Stimulated activated CD8-positive, alpha-beta memory T cell treated with anti-CD3 and anti-CD28 coated beads, Interleukin-4, amount 100 ng/mL, for 1 hour (primary cell): ENCODE measurements at places on chromosomes 13 and 19.

GRCh38 chr19:4971424-4971793 lies 2.5 kb downstream of the KDM4B start:
- no peak for DNase-seq

DNA sequence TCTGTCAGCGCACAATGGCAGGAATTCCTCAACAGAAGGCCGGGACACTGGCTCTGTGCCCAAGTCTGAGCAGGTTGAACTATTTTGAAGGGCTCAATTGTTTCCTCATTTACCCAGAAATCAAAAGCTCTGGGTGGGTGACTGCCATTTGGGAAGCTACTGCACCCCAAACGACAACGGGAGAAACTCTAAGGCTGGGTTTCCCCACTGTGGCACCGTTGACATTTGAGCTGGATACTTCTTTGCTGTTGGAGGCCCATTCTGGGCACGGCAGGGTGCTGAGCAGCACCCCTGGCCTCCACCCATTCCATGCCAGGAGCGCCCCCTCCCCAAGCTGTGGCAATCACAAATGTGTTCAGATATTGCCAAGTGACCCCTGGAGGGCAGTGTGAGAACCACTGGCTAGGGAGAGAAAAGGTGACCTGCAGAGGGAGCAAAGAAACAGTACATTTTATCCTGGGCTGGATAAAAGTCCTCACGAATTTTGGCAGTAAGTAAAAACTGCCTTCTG lies 62.5 kb downstream of the RFX2 start:
- DNase-seq: no peak

- no peak for DNase-seq
Measured at GRCh38 chr13:40974460-40975407, 44.4 kb downstream of the ELF1 start.

DNA sequence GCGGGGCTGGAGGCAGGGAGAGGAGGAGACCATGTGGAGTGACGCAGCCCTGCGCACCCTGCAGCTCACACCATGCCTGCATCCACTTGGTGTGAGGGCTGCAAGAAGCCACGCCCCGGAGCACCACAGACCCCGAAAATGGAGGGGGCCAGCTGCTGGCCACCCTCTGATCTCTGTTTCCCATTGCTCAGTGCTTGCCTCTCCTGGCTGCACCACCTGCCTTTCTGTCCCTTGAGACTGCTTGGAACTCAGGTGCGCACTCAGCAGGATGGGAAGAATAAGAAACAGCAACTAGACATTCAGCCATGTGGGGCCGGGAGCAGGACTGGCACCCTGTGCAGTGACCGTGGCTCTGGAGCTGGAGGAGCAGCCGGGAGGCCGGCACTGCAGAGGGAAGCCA lies 64.0 kb downstream of the ANKRD10 start:
- no peak for DNase-seq

DNA sequence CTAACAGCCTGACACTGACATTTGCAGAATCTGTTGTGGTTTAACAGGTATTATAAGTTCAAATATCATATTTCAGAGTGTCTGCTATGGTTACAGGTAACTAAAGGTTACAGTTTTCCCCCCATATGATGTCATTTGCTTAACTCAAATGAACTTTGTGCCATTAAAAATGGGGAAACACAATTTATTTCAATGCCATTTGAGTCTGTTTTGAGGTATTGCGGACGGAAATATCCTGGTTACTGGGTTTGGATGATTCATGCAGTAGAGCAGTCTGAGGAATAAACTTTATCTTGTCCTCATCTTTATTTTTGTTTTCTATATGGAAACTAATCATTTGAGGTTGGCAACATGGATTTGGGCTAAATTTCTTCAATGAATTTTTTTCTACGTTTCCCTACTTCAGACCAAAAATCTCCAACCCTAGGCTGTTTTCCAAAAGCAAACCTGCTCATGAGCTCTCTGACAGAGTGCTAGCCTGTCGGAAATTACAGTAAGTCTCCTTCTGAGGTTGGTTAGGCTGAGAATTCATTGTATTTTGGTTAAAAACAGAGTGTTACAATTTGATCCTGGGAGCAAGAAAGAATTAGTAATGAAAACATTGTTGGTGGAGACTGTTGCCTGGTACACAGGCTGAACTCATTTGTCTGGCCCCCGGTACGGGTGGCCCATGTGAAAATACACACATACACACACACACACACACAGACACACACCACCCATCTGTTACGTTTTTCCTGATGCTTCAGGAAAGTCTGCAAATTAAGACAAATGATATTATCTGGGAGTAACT lies 66.1 kb downstream of the AKAP11 start:
- DNase-seq: no peak

DNA sequence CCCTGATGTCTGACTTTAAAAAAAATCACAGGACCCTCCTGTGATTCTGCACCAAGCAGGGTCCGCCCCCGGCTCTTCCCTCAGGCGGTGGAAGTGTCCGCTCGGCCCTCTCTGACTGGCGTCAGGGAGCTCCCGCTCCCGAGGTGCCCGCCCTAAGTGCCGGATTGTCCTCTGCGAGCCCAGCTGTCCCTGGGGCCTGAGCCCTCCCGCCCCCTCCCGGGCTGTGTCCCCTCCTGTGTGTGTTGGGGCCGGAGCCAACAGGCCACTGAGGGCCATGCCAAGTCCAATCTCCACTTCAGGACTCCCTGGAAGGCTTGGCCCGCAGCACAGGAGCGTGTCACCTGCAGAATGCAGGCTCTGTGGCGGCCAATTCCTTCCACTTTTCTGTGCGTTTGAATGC lies 25.4 kb downstream of the MAP2K2 start:
- DNase-seq: no peak

- no peak for DNase-seq
Measured at GRCh38 chr13:54226876-54227275, 1198.3 kb downstream of the OLFM4 start.

DNA sequence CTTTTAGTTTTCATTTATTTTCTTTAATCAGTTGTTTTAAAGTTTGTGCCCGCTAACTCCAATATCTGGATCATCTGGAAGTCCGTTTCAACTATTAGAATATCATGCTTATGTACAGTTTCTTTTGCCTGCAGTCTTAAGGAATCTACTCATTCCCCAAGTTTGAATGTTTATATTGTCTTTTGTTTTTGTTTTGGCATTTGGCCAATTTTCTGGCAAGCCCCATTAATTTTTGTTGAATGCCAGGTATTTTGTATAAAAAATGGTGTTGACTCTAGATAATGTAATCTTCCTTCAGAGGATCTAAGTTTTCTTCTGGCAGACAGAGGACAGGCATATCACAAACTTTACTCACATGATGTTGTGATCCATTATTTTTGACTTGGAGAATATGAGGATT lies 11.1 kb upstream of the ZNF235 start:
- DNase-seq: no peak

DNA sequence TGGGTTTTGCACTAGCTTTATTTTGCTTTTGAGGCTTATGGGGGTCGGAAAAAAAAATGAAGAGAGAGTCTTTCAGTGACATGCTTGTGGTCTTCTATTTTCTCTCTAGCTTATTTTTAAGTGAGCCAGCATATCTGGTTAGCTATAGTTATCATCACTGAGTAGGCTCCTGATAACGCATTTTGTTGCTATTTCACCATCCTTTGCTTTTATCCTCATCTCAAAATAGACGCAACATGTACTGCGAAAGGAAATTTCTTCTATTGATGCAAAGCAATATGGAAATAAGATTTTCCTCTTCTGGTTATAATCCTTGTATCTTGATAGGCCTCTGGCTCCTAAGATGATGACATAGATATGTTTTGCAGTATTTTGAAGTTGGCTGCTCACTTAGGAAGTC lies 273.8 kb downstream of the OXGR1 start:
- DNase-seq: no peak

- DNase-seq: peak; percentile 15
Measured at GRCh38 chr19:34430738-34431625, 2.8 kb downstream of the UBA2 start.

DNA sequence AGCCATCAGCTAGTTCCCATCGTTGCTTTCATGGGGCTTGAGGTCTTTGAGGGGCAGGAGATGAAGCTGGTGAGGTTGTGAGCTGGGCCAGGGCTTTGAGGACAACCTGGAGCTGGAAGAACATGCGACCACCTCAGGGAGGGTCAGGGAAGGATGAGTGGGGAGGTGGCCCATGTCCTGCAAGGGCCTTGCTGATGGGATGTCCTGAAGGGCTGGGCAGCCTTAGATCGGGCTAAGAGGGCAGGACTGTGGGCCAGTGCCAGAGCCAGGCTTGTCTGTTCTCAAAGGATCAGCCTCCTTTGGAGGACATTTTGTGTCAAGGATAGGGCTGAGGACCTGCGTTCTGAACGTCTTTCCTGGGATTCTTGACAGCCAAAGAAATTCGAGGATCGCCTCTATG lies 10.5 kb downstream of the CYTH2 start:
- DNase-seq: no peak

- DNase-seq: no peak
Measured at GRCh38 chr13:31001647-31002046, 69.2 kb downstream of the TEX26 start.

GRCh38 chr13:99896369-99897075 lies 75.0 kb downstream of the ZIC5 start:
- no peak for DNase-seq

GRCh38 chr19:13629687-13630357 lies 123.5 kb upstream of the CACNA1A start:
- DNase-seq: no peak

DNA sequence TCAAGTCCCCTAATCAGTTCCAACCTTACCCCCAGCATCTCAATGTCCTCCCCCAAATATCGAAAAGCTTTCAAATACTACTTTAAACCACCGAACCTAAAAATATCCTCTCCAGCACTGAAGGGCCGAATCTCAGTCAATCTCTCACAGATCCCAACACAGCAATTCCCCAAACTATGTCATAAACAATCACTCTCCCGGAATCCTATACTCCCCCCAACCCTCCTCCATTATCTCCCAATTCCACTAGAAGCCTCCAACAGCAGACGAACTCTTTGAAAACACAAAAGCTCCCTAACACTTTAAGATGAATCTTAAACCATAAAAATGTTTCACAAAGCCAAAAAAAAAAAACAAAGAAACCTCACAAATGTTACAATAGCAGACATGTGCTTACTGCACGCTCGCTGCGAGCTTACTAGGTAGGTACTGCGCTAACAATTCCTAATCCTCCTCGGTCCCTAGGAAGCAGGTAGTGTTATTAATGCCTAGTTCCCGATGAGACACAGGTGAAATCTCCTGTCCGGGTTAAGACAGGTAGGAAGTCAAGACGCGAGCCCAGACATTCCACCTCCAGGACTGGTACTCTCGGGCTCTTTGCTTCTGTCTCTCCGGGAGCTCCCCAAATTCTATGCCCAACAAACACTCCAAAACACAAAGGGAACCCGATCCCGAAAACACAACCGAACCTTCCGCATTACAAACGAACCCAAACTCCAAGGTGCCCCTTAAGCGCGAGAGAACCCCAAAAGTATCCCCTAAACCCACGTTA lies 14.2 kb downstream of the FBXO46 start:
- no peak for DNase-seq

DNA sequence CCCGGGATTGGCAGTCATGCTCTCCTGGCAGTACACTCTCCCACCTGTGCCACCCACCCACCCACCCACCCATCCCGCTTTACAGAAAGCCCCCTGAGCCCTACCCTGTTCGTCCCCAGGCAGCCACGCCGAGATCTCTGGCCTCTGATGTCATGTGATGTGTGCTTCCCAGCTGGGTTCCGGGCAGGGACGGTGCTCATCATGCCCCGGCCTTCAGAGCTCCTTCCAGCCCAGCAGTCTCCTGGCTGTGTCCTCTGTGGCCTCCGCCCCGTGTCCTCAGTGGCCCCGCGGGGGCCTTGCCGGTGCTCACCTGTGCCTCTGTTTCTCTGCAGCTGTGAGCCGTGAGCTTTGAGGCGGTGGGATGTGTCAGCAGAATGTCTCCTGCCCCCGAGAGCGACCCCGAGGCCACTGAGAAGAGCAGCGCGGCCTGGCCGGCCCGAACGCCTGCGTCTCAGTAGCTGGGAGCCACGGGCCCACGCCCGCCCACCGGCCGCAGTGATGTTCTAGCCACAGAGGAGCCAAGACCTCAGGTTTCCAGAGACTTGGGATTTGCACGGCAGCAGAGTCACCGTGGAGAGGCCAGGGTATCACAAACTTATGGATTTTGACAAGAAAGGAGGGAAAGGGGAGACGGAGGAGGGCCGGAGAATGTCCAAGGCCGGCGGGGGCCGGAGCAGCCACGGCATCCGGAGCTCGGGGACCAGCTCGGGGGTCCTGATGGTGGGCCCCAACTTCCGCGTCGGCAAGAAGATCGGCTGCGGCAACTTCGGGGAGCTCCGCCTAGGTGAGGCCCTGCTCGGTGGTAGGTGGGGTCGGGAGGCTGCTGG lies 28.4 kb downstream of the CSNK1G2 start:
- no peak for DNase-seq

- DNase-seq: no peak
Measured at GRCh38 chr13:67410645-67411044, 180.5 kb upstream of the PCDH9 start.

- no peak for DNase-seq
Measured at GRCh38 chr13:30440910-30441703, 18.8 kb downstream of the UBE2L5 start.

GRCh38 chr19:13995878-13996765 lies 10.0 kb downstream of the RFX1 start:
- DNase-seq: no peak

DNA sequence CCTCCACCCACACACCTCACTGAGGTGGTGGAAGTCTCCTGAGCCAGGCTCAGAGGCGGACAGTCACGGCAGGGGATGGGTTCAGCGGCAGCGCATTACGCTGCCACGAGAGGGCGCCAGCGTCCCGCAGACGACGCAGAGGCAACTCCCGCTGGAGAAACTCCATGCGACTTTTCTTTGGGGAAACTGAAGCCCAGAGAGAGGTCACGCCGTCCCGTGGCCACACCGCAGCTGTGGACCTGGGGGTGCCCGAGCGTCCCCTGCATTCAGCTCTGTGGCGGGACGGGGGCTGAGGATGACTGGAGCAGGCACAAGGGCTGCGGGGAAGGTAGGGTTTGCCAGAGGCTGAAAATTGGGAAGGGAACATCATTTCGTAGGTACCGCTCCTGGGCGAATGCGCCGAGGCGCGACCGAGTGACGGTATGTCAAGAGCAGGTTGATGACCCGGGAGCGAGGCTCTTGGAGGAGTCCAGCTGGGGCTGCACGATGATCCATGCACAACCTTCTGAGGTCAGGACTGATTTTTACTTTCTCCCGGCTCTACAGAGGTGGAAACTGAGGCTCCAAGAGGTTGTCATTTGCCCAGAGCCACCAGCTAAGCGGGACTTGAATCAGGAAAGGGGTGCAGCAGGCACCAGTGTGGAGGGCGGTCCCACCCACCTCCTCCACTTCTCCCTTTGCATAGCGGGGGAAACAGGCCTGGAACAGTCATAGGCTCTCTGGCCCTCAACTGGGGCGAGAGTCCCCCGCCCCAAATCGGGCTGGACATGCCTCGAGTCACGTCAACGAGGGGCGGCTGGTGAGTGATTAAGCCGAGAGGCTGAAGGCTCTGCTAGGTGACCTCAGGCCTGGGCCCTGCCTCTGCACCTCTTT lies 690 bp upstream of the ARRDC2 start:
- peak; percentile 69 for DNase-seq

GRCh38 chr13:40452741-40453334 lies 213.6 kb downstream of the FOXO1 start:
- no peak for DNase-seq

DNA sequence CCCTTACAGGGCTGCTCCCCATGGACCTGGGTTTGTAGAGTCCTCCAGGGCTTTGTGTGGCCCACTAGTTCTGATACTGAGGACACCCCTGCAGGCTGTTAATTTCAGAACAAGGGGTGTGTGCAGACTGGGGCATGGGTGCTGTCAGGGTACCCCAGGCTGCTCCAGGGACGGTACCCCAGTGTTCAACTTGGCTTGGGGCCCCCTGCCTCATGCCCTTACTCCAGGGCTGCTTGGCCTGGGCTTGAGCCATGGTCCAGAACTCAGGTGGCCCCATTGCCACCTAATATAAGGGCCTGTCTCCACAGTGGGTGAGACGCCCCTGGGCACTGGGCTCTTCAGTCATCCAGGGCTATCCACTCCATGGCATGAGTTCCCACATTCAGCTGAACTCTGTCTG lies 1417.6 kb downstream of the UQCRFS1 start:
- no peak for DNase-seq
